ENCODE measurements at places on chromosomes 6 and 20.
A peak's percentile ranks its signal among the peaks of the same experiment; 100 is the strongest.

- DNase-seq, result no peak
Observed at GRCh38 chr6:36326356-36326995, 10.2 kb downstream of the BNIP5 start.

DNA sequence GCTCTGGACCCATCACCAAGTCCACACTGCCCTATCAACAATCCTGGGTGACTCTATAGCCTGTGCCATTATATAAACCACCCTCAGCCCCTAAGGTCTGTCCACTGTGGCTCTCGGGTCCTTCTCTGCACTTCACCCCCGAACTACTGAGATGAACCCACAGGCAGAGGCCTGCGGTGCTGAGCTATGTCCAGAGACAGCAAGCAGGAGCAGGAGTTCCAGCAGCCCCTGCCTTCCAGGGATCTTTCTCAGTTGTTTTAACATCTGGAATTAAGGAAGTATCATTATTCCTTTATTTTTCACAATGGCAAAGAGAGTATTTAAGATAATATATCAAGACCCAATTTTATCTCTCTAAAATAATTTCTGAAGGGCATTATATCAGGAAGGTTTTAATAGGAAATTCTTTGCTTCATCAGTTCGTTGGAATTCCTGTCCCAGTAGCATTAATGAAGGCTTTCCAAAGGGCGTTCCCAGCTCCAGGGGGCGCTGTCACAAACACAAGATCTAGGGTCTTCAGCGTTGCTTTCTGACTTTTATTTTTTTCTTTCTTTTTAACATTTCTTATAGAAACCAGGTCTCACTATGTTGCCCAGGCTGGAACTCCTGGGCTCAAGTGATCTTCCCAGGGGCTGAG lies 27.3 kb downstream of the RRBP1 start:
- no peak for DNase-seq

DNA sequence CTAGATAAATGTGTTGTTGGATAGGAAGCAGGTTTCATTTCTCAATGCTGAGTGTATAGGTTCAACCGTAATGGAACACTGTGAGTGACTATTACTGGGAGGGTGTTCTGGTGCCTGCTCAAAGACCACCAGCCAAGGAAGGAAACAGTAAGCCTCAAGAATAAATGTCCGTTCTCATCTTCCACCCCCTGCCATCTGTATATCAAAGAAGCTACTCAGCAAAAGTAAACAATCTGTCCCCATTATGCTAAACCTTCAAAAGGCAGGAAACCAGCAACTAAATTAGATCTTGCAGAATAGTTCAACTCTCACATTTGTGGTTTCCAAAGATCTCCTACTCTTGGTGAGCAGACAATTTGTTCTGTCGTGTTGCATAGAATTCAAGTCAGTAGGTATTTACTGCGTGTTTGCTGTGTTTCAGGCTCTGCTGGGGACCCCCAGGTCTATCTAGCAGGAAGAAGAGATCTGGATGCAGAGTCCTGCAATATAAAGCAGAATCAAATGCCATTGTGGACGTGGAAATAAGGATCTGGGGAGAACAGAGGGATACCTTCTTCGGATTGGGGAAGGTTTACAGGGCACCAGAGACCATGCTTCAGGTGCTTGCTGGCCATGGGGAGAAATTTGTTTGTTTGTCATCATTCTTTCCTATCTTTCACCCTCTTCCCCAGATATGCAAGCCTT lies 87.3 kb downstream of the SCML4 start:
- no peak for DNase-seq

GRCh38 chr6:30880698-30881252 lies 3.5 kb upstream of the DDR1 start:
- no peak for DNase-seq

- no peak for DNase-seq
Observed at GRCh38 chr6:107956586-107957307, 1.3 kb downstream of the SEC63 start.

- peak; percentile 97 for DNase-seq
Observed at GRCh38 chr6:111552241-111552744, 53.4 kb downstream of the TRAF3IP2 start.

DNA sequence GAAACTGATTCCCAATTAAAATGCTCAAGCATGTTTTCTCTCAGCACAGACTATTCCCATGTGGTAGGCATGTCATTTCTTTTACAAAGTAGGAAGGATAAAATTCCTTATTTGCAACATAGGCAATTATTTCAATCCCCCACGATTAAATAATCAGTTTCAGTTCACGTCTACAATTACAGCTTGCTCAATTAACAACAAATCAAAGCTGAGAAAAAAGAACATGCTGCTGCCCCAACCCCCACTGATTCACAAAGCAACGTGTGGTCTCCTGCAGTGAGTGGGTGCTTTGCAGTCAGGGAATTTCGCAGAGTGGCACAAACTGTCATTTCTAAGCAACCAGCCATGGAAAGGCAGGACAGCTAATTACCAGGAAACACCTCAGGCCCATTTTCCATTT lies 17.0 kb downstream of the RNASET2 start:
- no peak for DNase-seq

- no peak for DNase-seq
Observed at GRCh38 chr6:130520221-130520620, 154.4 kb downstream of the TMEM200A start.

- no peak for DNase-seq
Observed at GRCh38 chr6:110828396-110828795, 13.1 kb upstream of the CDK19 start.

DNA sequence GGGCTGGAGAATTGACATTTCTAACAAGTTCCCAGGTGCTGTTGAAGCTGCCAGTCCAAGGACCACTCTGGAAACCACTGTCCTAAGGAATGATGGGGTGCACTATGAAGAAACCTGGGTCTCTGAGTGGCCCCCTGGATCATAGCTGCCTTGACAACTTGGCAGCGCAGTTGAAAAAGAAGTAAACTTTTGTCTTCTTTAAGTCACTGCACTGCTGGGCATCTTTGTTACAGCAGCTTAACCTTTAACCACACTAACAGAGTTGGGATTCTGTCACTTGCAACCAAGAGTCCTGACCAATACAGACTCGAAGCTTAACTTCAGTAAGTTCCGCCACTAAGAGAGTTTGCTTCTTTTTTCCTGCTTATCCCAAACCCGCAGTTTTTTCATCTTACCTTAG lies 8.5 kb upstream of the KCNK15 start:
- DNase-seq, result no peak

- DNase-seq, result no peak
Observed at GRCh38 chr6:33792981-33793380, 4.1 kb upstream of the LEMD2 start.

DNA sequence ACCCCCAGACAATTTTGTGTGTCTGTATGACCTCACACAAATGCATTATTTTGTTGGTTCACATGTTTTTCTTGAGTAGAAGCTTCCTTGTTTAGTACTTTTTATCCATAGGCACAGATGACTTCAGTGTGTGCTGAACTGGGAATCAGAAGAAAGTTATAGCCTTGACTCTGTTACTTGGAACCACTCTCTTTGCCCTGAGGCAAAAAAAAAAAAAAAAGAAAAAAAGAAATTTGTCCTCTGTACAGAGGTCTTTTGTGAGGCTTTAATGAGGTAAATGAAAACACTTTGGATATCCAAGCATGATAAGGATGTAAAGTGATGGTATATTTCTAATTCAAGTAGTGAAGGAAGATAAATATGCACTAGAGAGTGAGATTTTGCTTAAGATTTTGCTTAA lies 51.9 kb downstream of the TRMT11 start:
- DNase-seq, result no peak

GRCh38 chr6:133447924-133448323 lies 206.8 kb downstream of the EYA4 start:
- no peak for DNase-seq

GRCh38 chr6:23566418-23566817 lies 559.6 kb upstream of the NRSN1 start:
- DNase-seq, result no peak

DNA sequence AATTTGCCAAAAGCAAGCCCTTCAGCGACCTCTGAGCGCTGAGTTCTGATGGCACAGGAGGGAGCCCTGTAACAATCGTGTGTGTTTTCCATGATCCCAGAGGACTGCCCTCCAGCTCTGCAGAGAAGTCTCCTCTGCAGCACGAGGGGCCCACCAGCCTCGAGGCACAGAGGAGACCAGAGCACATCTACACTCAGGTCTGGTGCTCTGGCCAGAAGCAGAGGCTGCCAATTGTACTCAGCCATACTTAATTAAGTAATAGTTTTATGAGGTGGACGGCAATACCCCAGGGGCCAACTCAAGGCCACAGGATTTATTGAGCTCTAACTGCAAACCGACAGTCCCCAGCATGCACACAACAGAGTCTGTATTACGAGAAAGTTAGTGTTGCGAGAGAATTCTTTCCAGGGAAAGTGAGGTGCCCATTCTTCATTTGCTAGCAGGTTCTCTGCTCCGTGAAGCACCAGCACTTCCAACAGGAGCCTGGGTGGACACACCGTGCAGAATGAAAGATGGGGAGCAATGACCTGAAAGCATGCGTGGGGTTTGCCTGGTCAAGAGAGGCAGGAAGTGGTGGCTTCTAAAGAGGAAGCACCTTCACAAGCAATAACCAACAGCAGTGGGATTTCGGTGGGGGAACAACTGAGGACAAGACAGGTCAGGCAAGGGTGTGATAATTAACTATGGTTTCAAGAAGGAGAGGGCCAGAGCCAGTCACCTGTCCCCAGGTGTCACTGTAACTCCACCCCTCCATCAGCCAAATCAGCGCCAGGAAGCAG lies 92.8 kb upstream of the FOXC1 start:
- no peak for DNase-seq

- no peak for DNase-seq
Observed at GRCh38 chr6:12418946-12419345, 128.8 kb downstream of the EDN1 start.

- DNase-seq, result no peak
Observed at GRCh38 chr6:129771678-129772077, 61.7 kb upstream of the ARHGAP18 start.

Data from AG09319 (cell line).